ENCODE measurements at places on chromosomes 5 and 9.

DNA sequence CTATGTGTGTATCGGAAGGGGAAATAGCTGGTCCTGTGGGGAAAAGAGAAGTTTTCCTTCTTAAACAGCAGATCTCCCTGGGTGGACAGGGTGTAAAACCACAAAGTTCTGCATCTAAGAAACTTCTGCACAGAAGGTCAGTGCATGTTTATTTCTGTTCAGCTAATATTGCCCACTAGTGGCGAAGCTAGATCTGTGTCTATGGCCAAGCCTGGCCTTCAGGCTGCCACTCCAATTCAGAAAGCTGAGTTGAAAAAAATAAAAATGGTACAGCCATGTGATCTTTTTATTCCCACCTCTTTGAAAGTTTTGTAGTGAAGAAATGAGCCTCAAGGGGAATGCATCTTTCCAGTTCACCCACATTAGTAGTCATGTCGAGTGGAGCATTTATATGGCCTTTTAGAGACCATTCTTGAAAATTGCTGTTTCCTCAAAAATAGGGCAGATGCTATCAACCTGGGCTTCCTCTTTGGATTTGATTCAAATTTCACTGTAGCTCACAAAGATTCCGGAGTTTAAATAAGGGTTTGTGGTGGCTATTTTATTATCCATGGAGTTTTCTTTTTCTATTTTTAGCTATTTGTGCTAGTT lies 488.0 kb downstream of the PRELID2 start:
- no peak for DNase-seq

DNA sequence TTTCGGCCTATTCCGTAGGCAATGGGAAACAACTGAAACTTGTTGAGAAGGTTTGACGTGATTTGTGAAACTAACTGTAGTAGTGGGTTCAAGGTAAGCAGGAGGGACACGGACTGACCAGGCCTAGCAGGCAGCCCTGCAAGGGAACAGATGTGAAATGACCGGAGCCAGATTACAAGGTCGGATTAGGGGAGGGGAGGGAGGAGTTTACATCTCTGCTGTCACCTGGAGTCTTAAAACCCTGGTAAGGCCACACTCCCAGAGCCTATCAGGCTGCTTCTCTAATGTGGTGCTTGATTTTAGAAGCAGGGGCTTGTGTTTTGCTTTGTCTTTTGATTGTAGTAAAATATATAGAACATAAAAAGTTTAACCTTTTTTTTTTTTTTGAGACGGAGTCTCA lies 3.5 kb upstream of the SPTAN1 start:
- no peak for DNase-seq

GRCh38 chr5:127410959-127411358 lies 106.5 kb upstream of the PRRC1 start:
- no peak for DNase-seq

- DNase-seq = no peak
Observed at GRCh38 chr5:1834022-1834551, 32.9 kb downstream of the NDUFS6 start.

DNA sequence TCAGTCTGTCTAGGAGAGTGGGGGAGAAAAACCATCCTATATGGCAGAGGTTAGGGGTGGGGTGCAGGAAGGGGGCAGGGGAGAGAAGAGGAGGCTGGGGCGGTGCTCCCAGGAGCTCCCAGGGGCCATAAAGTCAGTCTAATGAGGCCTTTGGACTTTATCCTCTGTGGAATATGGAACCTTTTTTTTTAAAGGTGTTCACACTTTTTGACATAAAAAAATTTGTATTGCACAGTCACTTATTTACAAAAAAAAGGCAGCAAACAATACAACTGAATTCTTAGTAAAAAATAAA lies 51.9 kb upstream of the SYNPO start:
- no peak for DNase-seq

DNA sequence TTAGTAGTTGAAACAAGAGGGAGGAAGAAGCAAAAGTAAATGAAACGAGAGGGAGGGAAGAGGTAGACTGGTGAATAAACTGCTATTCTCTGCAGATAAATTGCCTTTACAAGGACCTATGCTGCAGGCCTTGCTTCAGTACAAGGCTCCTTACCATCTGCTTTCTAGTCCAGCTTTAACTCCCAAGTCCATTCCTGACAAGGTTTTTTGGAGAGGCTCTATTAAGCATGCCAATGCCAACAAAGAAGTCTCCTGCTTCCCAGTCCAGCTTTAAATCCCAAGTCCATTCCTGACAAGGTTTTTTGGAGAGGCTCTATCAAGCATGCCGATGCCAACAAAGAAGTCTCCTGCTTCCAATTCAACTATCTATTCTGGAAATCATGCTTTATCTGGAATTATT lies 244.9 kb downstream of the GABRB2 start:
- DNase-seq = no peak

DNA sequence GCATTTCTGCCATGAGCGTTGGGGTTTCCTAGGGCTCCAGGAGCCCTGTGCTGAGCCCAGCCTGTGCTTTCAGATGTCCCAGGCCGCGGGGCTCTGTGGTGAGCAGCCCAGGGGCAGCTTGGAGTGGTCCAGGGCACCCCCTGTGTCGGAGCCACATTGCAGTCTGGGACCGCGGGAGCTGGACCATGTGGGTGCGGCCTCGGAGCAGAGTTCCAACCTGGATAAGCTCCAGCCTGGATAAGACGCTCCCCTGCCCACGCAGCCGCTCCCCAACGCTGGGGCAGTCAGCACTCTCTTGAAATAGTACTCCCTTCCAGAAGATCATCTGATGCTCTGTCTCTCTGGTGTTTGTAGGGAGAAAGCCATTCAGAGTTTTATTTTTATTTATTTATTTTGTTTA lies 111.1 kb downstream of the WNK2 start:
- no peak for DNase-seq

- no peak for DNase-seq
Observed at GRCh38 chr5:7871653-7872052, 2.7 kb downstream of the MTRR start.

DNA sequence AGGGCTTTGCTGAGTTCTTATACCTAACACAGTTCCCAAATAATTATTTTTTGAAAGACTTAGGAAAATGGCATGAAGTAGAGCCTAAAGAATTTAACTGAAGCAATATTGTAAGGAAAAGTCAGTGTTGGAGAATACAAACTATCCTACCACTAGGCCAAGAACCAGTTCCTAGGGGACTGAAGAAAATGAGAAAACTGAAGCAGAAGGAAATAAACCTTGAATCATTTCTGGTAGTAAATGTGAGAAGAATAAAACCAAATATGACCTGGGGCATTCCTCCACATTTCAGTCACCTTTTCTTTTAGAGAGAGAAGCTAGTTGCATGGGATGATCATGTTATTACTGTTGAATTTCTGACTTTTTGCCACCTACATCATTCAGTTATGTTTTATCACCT lies 1393.9 kb upstream of the C9orf72 start:
- no peak for DNase-seq

DNA sequence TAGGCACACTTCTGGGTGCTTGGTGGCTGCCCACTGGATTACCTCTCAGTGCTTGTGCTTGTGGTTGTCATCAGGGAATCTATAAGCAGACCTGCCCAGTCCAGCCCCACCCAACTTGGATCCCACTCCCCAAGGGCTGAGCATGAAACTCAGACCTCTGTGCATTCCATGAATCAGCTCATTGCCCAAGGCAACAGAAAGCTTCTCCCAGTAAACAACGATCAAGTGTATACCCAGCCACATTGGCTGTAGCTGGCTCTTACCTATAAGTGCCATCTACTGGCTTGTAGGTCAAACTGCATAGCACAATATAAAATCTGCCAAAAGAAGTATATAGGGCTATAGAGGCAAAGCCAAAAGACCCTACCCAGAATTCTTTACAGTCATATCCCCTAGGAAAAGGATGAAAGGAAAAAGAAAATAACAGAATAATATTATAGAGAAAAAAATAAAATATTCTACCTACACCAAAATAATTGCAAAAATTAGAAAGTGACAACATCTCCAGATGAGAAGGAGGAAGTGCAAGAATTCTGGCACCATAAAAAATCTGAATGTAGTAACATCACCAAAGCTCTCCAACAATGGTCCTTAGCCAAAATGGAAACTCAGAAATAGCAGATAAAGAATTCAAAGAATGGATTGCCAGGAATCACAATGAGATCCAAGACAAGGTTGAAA lies 321.0 kb upstream of the TRPC7 start:
- DNase-seq = no peak

DNA sequence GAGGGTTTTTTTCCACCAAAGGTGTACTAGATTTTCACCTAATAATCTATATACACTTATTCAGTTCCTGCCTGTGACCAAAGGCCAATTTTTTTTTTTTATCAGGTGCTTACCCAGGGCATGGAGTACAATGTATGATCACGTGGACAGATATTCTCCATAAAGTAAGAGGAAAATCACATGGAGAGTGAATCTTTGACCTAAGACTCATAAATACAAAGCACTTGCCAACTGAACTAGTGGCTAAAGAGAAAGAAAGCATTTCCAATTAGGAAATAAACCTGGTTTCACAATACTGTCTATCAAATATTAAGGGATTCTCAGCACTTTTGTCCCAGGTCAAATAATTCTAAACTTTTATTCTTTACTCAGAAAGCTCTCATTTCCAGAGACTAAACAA lies 33.0 kb upstream of the CEP120 start:
- no peak for DNase-seq

GRCh38 chr5:154313360-154314017 lies 123.0 kb downstream of the GALNT10 start:
- DNase-seq = no peak

- no peak for DNase-seq
Observed at GRCh38 chr9:95940265-95940664, 64.8 kb downstream of the ERCC6L2 start.

DNA sequence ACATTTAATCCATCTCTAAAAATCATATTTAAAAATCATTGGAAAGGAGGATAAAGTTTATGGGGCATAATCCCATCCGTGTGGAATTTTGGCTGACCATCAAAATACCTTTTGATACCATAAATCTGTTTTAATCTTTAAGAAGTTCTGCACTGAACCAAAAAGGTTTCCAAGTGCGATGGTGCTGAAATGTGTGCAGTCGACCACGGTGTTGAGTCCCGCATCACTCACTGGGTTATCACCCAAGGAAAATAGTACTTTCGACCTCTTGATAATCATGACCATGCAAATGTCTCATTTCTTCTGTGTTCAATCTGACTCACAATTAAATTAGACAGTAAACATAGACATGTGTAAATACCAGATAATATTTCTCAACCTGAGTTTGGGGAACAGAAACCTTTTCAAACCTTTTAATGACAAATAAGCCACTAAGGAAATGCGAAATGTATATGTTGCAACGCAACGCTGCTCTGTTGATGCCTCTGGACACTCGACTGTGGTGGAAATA lies 62.0 kb upstream of the CDH6 start:
- no peak for DNase-seq

GRCh38 chr9:135792268-135793128 lies 90.5 kb downstream of the KCNT1 start:
- DNase-seq = no peak

GRCh38 chr9:4499917-4500316 lies 9.6 kb downstream of the SLC1A1 start:
- no peak for DNase-seq

DNA sequence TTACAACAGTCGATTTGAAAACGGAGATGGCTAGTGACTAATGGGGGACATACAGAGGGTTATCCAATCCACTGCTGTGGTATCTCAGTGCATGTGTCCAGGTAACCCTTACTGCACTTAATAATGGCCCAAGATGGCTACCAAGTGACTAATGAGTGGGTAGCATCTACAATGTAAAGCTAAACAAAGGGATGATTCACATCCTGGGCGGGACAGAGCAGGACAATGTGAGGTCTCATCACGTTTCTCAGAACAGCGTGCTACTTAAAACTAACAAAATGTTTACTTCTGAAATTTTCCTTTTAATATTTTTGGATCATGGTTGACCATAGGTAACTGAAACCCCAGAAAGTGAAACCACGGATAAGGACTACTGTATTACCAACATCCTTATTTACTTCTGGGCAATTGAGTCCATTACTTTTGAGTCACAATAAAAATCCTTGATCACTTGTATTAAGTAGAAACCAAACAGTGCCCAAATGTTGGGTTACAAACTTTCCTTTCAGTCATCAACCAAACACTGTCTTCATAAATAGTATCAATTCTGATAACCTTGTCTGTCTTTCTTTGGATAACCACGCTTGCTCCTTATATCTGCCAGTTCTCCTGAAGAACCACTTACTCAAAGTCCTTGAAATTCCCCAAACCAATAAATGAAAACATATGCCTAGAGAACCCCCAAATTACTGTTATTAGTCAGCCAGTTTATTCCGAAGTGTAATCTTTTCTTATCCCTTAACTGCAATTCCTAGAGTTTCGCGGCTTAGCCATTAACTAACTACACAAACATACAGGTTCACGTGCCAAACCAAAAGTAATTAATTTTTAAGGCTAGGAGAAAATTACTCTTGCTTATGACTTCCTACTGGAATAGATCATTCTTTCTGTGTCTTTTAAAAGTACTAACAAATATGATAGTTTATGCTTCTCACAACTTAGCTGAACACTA lies 59.7 kb downstream of the ELL2 start:
- DNase-seq = no peak

DNA sequence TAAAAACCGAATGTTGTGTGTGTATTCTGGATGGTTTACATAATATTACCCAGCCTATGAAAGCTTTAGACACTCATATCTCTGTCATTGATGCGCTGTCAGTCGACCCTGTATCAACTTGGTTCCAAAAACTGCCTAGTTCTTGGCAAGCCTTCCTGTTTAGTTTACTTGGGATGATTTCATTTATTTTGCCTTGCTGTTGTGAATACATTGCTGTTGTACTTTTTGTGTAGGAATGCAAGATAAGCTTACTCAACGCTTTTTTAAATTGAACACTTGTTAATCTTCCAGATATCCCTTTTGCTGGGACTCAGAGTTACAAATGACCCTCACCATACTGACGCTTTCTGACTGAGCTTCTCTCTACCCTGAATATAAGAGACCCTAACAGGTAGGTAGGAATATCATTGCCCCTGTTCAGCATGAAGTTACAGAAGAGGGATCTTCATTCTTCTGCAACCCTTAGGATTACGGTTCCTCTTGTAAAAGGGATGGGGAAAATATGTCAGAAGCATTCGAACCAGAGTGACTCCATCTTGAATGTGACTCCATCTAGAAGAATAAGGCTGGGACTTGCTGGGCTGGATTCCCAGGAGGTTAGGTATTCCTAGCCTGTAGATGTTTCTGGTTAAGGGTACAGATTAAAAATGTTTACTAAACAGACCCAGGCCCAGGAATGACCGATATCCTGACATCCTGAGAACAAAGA lies 13.7 kb upstream of the PAIP1 start:
- DNase-seq = no peak

Measured in activated T-helper 1 cell treated with anti-CD3 and anti-CD28 coated beads, Interleukin-12 subunit alpha, Interleukin-12 subunit beta, Interleukin-2, Interleukin-4 antibody, amounts not matched to agents 30 ng/mL and 10 ng/mL and 1 ng/mL, durations not matched to agents 14 hours and 24 hours and 36 hours (primary cell).